ENCODE measurements at places on chromosomes 11 and 22.

- no peak for DNase-seq
Measured at GRCh38 chr11:79344753-79345294, 96.0 kb downstream of the TENM4 start.

- DNase-seq, result no peak
Measured at GRCh38 chr22:25763239-25763777, 21.3 kb downstream of the MYO18B start.

GRCh38 chr11:27201454-27202302, 161.1 kb downstream of the BBOX1 start:
- no peak for DNase-seq

DNA sequence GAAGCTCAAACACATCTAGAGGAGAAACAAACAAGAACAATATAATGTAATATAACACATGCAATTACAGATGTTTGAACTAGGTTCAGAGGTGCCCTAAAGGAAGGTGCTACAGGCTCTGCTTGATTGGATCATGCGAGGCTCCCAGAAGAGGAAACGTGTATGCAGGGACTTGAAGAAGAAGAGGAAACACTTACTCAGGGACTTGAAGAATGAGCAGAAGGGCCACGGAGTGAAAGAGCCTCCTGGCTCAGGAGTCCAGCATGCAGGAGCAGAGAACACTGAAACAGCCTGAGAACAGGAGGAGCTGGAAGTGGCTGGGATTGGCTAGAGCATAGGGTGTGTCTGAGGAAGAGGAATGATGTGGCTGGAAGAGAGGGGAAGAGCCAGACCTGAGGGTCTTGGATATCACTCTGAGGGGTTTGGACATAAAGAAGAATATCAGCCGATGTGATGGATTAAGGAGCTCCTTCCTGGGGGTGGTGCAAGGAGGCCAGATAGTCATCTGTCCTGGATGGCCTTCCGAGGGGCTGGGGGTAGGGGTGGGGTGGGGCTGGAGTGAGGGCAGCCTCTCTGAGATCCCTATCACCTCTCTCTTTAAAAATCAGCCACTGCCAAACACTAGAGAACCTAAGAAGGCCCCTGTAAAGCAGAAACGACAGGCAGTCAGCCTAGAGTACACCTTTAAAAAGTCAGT, 16.8 kb downstream of the FZD4 start:
- DNase-seq, result no peak

- DNase-seq, result peak; percentile 62
Measured at GRCh38 chr11:73295241-73295995, 12.7 kb upstream of the ARHGEF17 start.

DNA sequence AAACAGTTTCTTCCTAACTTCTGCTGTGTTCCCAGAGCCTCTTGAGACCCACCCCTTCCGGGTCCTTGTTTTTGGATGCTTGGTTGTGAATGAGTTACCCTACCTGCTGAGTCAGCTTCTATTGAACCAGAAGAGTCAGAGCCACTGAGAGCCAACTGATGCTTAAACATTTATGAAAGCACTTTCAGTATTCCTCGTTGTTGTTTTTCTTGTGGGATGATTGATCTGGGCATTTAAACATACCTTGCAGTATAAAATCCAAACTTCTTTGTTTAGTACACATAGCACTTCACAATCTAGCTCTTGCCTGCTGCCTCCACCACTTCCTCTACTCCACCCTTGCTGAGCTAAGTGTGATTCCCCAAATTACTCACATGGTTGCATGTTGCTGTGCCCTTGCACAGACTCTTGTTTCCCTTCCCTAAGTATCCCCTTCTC, 5.5 kb downstream of the PRSS23 start:
- no peak for DNase-seq

DNA sequence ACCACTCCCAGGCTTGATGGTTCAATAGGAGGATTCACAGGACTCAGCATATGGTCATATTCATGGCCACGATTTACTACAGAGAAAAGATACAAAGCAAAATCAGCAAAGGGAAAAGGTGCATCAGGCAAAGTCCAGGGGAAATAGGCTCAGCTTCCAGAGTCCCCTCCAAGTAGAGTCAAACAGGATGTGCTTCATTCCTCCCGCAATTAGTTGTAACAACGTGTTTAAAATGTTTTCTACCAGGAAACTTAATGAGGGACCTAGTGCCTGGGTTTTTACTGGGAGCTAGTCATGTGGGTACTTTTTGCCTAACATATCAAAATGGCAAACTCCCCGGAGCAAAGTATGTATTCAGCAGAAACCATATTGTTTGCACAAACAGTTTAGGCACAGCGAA, 14.9 kb upstream of the SREBF2 start:
- no peak for DNase-seq

- DNase-seq, result no peak
Measured at GRCh38 chr22:44944883-44945601, 64.8 kb downstream of the PHF21B start.

GRCh38 chr11:28296426-28296825, 188.2 kb downstream of the METTL15 start:
- no peak for DNase-seq

- DNase-seq, result no peak
Measured at GRCh38 chr22:26086359-26086758, 82.9 kb upstream of the SEZ6L start.

DNA sequence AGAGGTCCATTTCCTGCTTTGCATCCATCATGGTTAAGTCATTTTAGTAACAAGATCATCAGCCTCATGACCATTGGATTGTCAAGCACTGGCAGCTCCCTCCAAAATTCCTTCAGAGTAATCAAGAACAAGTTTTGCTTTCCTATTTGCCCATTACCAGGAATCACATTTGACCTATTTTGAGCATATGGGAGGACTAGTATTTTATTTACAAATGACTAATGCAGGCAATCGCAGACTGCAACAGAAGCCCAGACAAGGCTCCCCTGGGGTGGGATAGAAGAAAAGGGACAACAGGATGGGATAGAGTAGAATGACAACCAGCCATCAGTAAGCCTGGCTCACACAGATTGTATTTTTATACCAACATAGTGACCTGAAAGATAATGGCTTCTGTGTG, 9.1 kb downstream of the MMP10 start:
- DNase-seq, result no peak

- DNase-seq, result no peak
Measured at GRCh38 chr11:98536023-98536422, 484.7 kb upstream of the CNTN5 start.

DNA sequence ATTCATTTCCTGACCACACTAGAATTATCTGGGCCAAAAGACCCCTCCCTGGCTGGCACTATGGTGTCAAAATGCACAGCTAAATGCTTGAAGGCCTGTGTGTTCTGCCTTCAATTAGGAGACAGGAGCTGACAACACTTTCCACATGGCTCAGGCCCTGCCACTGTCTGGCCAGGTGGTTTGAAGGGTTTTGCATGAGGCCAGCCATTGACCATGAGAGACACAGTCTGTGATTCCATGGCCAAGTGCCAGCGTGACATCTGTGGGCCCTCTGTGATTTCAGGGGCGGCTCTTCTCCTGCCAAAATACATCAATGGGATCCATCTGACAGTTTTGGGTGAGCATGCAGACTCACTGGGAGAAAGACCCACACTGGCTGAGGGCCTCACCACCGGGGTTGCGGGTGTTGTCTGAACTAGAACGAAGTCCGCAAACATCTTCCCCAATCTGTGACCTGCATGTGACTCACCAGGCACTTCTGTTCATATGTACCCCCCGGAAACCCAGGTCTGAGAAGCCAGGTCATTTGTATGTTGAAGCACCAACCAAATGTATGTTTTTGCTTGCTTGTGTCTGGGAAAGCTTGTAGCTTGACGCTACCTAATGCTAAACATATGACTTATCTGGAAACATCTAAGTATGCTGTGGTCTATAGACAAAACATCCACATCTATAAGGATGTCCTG, 20.7 kb upstream of the NAV2 start:
- DNase-seq, result no peak

- DNase-seq, result no peak
Measured at GRCh38 chr11:45530776-45531175, 134.6 kb downstream of the CHST1 start.

DNA sequence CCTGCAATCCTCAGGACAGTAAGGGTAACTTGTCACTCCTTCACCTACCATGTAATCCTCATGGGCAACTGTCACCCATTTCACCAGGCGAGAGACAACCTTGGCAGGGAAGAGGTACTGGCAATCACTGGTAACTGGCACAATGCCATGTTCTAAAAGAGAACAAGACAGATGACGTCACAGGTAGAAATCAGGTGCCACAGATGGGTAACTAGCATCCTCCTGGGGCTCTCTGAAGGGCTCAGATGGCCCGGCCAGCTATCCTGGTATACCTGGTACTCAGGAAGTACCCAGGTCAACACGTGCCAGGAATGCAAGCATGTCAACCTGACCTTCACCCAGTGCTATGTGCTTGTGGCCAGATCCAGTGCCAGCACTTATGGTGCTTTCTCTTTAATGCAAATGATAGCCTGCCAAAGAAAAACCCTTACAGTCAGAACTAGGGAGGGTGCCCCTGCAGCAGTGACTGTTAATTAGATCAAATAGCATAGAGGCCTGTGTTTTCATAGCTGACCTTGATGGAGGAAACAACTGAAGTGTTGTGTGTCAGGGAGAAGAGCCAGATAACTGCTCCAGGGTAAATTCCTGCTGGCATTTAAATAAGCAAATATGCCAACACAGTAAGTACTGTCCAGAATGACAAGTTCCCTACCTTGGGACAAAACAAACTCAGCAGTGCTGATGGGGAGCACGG, 36.2 kb downstream of the THOC5 start:
- DNase-seq, result no peak

DNA sequence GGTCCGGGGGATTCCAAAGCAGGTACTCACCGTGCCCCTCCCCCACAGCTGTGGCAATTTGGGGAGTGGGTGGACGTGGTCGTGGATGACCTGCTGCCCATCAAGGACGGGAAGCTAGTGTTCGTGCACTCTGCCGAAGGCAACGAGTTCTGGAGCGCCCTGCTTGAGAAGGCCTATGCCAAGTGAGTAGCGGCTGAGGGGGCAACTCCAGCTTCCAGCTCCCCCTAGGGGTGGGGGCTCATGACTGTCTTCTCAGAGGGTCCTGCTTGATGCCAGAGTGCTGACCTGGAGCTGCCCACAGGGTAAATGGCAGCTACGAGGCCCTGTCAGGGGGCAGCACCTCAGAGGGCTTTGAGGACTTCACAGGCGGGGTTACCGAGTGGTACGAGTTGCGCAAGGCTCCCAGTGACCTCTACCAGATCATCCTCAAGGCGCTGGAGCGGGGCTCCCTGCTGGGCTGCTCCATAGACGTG, 4.2 kb downstream of the CAPN1 start:
- DNase-seq, result no peak

DNA sequence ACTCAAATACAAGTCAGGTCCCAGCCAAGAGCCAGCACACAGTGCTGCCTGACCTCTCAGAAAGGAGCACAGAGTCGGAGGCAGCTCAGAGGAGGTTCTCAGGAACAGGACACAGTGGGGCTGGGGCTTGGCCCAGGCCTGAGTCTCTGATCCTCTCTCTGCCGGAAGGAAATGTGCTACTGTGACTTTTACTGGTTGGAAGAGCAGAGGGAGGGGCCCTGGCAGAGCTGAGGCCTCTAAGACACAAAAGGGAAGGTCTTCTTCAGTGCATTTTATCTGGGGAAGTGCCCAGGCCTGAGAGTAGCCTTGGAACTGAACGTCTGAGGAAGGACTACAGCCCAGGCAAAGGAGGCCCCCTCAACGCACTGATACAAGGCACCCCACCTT, 16.2 kb upstream of the CASTOR1 start:
- no peak for DNase-seq

- no peak for DNase-seq
Measured at GRCh38 chr11:131486100-131486499, 115.7 kb downstream of the NTM start.

- no peak for DNase-seq
Measured at GRCh38 chr22:36549033-36549432, 20.1 kb upstream of the EIF3D start.

GRCh38 chr11:33685082-33685481, 15.5 kb downstream of the C11orf91 start:
- no peak for DNase-seq

DNA sequence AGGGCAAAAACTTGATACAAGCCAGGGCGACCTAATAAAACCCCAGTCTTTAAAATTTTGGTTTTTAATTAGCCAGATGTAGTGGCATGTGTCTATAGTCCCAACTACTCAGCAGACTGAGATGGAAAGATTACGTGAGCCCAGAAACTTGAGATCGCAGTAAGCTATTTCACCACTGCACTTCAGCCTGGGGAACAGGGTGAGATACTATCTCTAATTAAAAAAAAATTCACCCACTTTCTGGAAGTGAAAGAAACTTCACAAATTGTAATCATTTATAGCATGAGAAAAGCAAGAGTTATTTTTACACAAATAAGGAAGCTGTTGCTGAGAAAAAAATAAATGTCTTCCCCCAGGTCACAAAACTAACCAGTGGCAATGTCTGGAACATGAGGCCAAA, 882 bp upstream of the GLYATL2 start:
- DNase-seq, result no peak

DNA sequence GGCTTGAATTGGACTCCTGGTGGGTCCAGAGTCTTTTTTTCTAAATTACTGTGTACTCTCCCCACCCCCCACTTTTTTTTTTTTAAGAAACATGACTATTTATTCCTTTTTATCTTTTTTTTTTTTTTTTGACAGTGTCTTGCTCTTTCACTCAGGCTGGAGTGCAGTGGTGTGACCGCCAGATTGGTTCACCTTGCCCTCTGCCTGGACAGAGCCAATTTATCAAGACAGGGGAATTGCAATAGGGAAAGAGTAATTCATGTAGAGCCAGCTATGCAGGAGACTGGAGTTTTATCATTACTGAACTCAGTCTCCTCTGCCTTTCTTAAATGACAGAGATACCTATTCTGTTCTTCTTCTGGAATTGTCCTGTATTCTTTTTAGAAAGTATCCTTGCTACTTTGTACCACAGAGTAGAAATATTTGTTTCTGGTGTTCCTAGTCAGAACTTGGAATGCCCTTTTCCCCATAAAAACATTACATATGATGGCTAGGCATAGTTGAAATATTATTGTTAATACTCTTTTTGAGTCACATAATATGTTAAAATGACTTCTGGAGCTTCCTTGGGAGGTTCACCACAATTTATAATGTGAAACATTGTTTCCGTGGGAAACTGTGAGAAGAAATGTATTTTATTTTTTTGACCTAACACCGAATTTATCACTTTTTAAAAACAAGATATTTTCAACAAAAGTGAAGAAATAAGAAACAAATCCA, 95.6 kb downstream of the UVRAG start:
- no peak for DNase-seq

DNA sequence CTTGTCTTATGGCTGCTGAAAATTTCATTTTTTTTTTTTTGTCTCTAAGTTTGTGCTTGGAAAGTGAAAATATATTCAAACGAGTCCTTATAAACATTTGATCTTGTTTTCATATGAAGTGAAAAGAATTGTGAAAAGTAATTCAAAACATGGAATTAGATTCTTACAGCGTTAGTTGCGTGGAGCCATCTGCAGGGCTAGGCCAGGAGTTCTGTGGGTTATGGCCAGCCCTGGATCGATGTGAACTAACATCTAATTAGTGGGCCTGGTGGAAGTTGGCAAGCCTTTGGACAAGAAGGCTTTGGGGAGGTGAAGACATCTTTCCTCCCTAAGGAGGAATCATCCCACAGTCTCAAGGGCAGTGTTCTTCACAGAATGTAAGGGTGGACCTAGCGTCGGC, 37.2 kb downstream of the PARVA start:
- no peak for DNase-seq

- DNase-seq, result no peak
Measured at GRCh38 chr11:66083767-66084166, 13.7 kb downstream of the PACS1 start.

Data from stimulated activated CD8-positive, alpha-beta memory T cell treated with anti-CD3 and anti-CD28 coated beads, Interleukin-4, amount 100 ng/mL, for 24 hours (primary cell).